ENCODE measurements at places on chromosomes 11 and 22.

DNA sequence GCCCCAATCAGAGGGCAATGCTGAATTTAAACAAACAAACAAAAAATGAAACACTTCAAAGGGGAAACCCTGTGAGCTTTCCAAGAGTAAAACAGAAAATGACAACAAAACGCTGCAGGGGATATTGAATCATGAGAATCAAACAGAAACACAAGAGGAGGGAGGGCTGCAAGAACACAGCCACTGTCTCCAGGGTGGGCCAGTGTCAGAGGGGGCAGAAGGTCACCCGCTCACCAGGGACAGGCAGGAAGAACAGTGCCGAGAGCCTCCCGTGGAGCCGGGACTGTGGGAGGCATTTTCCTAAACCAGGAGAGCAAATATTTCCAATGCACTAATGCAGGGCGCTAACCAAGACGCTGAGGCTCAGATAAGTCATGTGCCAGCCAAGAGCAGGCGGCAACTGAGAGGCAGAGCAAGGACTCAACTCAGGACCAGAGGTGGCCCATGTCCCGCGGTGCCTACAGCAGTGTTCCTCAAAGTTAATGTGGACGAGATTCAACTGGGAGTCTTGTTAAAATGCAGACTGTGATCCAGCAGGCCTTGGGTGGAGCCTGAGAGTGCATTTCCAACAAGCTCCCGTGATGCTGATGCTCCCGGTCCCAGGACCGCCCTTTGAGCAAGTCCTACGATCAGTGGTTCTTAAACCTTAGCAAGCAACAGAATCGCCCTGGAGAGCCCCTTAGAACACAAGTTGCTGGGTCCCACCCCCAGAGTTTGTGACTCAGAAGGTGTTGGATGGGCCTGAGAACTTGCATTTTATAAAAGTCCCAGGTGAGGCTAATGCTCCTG is 197.2 kb downstream of the TENM4 start:
- DNase-seq, result no peak

- no peak for DNase-seq
Observed at GRCh38 chr11:31651208-31651607, 141.6 kb downstream of the ELP4 start.

DNA sequence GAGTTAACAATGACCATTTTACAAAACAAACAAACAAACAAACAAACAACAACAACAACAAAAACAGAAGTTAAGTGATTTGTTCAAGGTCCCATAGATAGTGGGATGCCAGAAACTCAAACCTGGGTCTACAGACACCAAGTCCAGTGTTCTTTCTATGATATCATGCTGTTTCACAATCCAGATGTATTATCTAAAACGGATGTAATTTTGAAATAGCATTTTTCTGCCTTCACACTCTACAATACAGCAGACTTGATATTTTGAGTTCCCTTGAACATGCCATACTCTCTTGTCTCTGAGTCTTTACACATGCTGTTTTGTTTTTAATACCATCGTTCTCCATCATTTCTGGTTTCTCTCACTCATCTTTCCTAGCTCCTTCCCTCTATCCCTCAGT is 104.5 kb downstream of the RELT start:
- DNase-seq, result no peak

GRCh38 chr22:48887394-48888332 is 940.0 kb downstream of the BRD1 start:
- DNase-seq, result no peak

- DNase-seq, result no peak
Observed at GRCh38 chr11:61945191-61945590, 5.0 kb upstream of the BEST1 start.

- no peak for DNase-seq
Observed at GRCh38 chr22:22075382-22076163, 93.0 kb upstream of the TOP3B start.

DNA sequence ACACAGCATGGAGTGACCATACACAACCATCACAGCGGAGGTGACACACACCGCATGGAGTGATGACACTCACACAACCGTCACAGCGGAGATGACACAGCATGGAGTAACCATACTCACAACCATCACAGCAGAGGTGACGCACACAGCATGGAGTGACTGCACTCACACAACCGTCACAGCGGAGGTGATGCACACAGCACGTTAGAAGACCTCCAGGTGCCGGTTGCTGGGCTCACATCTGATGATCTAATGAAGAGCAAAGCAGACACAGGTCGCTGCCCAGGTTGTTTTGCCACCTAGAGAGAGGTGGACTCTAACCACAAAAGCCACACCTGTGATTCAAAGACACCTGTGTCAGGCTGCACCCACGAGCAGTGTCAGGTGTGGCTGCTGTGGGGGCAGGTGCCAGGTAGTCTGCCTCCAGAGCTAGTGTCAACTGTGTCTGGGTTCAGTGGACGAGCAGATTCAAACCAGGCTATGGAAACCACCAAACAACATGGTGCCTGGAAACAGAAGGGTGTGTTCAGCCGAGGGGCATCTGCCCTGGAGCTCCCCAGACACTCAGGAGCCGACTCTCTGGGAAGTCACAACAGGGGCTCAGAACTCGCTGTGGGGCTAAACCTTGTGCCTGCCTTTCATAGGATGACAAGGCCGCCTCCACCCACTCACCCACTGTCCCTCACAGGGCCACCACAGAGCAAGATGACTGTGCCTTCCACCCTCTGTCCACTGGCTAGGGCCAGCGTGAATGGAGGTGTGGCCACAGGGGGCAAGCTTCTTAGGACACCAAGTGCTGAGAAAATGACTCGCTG is 608.2 kb downstream of the TBC1D22A start:
- DNase-seq, result no peak

- DNase-seq, result no peak
Observed at GRCh38 chr22:45664136-45664646, 7.4 kb upstream of the ATXN10 start.

DNA sequence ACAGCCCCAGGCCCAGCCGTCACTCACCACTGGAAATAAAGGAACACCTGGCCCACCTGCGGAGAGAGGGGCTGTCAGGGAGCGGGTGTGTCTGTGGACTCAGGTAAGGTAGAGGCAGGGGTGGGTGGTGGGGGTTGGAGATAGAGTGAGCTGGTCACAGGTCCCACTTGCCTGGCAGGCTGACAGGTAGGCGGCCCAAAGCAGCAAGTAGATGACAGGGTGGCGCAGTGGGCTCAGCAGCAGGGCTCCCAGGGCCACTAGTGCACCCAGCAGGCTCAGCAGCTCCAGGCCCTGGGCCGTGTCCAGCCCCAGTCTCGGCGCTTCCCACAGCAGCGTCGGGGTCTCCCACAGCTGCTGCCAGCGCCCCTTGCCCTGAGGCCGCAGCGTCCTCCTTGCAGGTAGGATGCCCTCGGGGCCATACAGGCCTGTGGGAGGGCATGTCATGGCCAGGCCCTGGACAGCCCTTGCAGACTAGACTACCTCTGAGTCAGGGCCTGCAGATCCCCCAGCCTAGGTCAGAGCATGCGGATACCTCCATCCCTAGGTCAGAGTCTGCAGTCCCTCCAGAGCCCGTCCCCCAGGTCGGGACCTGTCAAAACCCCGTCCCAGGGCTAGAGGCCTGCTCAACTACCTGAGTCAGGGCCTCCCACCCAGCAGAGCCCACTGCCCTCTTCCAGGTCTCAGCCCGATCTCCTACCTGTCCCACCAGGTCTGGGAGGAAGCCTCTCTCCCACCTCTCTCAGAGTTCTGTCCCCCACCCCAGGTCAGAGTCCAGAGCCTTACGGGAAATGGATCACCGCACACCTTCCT is 686 bp downstream of the LMF2 start:
- DNase-seq, result no peak

DNA sequence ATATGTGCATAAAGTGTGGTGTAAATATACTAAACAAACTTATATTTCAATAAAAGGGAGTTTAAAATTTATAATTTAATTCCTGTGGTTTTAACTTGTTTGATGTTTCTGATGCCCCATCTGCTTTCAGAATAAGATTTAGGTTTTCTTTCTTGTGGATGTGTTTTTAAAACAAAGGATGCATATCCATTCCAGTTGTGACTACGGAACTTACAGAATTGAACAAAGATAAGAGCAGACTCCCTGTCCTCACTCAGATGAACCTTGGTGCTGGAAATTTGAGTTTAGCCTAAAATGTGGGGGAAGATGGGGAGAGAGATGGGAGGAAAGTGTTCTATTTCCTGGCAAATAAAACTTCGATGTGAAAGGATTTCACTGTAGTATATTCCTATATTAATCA is 2.5 kb downstream of the FJX1 start:
- no peak for DNase-seq

DNA sequence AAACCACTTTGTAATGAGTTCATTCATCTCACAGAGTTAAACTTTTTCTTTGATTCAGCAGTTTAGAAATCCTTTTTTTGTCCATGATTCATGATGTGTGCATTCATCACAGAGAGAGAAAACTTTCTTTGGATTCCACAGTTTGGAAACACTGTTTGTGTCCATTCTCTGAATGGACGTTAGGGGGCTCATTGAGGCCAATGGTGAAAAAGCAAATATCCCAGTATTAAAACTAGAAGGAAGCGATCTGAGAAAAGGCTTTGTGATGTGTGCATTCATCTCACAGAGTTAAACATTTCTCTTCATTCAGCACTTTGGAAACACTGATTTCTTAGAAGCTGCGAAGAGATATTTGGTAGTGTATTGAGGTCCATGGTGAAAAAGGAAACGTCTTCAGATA is 155.6 kb upstream of the TRIM48 start:
- DNase-seq, result no peak

- no peak for DNase-seq
Observed at GRCh38 chr22:25883482-25884033, 141.6 kb downstream of the MYO18B start.

GRCh38 chr11:126647735-126648134 is 292.2 kb downstream of the ST3GAL4 start:
- no peak for DNase-seq

DNA sequence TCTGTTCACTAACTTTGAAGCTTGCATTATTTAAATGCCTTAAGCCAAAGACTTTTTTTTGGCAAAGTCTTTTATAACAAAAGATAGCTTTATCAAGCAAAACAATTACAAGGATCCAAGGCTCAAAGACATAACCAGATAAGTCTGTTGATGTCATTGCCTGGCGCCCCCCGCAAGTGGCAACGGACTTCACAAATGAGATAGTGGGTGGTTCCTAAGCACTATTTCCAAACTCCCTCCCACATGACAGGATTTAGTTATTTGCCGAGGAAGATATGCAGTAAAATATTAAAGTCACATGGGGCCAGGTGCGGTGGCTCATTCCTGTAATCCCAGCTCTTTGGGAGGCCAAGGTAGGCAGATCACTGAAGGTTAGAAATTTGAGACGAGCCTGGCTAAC is 194.2 kb upstream of the DDI1 start:
- DNase-seq, result no peak

DNA sequence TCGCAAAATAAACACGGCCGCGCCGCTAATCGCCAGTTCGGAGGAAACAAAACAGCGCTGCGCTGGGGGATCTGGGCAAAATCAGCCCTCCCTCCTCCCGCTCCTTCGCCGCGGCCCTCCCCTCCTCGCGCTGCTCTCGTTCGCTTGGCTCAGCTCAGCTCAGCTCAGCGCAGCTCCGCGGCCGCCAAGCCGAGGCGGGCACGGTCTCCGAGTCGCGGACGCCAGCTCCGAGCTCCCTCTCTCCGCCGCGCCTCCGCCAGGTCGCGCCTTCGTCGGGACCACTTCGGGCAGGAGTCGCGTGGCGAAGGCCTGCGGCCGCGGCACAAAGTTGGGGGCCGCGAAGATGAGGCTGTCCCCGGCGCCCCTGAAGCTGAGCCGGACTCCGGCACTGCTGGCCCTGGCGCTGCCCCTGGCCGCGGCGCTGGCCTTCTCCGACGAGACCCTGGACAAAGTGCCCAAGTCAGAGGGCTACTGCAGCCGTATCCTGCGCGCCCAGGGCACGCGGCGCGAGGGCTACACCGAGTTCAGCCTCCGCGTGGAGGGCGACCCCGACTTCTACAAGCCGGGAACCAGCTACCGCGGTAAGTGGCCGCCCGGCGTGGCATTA is at the start of gene SPON1:
Gene SPON1, plus strand, starts transcription at position 162 of the 607 bp plus-strand sequence. Its CDS starts 182 bp downstream, at position 344.
- DNase-seq, result no peak

DNA sequence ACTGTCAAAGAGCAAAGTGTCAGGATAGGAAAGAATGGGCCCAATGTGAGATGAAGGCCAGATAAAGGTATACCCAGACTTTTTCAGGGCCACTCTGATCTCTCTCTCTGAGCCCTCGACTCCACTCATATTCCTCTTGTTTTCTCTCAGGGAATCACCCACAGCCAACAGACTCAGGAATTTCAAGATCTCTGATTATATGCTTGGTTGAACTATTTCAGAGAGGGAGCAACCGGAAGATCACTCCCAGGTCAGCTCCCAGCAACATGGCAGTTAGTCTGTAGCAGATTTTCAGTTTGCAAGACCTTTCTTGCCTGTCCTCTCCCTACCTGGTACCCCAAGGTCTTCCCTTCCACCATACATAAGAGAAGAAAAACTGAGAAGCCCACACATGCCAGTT is 102.5 kb downstream of the C11orf58 start:
- no peak for DNase-seq

DNA sequence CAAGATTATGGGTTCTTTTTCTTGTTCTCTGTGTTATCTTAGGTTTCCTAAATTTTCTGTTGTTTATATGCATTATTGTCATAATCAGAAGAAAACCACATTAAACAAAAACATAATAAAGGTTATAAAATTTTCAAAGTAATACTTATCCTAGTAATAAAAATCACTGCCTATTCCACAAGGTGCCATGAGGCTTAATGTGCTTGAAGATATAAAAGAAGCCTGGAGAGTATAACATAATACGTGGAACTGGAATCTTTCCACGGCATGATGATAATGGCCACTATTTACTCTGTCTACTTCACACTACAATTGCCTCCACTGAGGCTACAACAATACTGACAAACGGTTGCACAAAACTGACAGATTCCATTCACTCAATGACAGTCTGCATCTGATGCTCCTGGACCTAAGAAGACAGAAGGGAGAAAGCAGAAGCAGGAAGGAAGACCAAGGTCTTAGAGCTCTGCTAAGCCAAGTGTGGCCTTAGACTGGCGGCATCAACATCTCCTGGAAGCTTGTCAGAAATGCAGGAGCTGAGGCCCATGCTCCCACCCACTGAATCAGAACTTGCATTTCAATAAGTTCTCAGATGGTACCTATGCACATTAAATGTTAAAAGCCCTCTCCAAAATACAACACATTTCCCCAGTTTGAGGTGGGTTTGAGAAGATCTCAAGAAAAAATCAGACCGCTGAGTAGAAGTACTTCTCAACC is 13.1 kb downstream of the TENM4 start:
- DNase-seq, result no peak

GRCh38 chr11:33376331-33377310 is 119.4 kb downstream of the HIPK3 start:
- DNase-seq, result no peak
